ENCODE measurements at places on chromosomes 2 and 18. TPM values are rescaled to one million over a fixed set of nuclear protein-coding genes. Genes with fewer than 3 reads are reported as not detected.

CTNNA2 gene
- total RNA-seq = not detected

SIGLEC15 gene
- 0.22 TPM for total RNA-seq

POLR1A gene
- 13.0 TPM for total RNA-seq

LCT gene
- total RNA-seq = 0.25 TPM

NCL gene
- total RNA-seq = 113 TPM

ALPI gene
- not detected for total RNA-seq

CCDC178 gene
- not detected for total RNA-seq

GCG gene
- not detected for total RNA-seq

OTOF gene
- total RNA-seq = 0.25 TPM

UGT1A4 gene
- not detected for total RNA-seq

TWIST2 gene
- 467 TPM for total RNA-seq

TEKT4 gene
- not detected for total RNA-seq

LOXHD1 gene
- not detected for total RNA-seq

CKAP2L gene
- 6.6 TPM for total RNA-seq

ZNF892 gene
- 1.9 TPM for total RNA-seq

SERPINB2 gene
- 6.1 TPM for total RNA-seq

FZD7 gene
- total RNA-seq = 56.4 TPM

FOXI3 gene
- total RNA-seq = not detected

YWHAQ gene
- 400 TPM for total RNA-seq

TUBA3D gene
- total RNA-seq = not detected

SPATA3 gene
- not detected for total RNA-seq

EPAS1 gene
- 66.3 TPM for total RNA-seq

GPC1 gene
- total RNA-seq = 101 TPM

GPBAR1 gene
- not detected for total RNA-seq

STARD6 gene
- total RNA-seq = not detected
